ENCODE measurements at places on chromosomes 11 and 22.

DNA sequence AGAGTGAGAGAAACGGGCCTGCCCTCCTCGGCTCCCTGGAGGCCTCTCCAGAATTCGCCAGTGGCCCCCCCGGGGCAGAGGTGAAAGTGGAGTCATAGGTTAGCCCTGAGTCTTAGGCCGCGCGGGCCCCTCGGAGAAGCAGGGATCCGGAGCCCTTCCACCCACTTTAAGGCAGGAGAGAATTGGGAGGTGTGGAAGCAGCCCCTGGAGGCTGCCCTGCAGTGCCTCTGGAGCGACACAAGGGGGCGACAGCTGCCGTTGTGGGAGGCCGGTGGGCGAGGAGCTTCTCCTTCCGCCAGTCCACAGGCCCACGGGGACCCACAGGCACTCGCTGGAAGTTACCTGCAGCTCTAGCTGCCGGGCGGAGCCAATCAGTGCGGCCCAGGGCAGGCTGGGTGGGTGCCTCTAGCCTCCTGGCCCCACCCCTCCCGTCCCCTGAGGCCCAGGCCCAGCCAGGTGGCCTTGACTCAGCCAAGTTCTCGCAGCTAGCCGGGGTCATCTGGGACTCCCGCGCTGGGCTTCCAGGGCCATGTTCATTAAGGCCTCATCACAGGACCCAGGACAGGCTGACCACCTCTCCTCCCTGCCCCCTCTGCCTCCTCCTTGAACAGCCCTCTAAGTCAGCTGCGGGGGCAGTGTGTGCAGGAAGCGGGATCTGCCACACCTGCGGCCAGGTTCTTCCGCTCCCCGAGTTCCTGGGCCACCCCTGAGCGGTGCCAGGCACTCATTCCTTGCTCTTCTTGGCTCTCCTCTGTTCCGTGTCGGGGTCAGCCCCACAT lies 5.0 kb downstream of the DGKZ start:
- DNase-seq: no peak
- peak overlapping the region; percentile 15 for H3K4me3 ChIP-seq
- peaks cover 13% of the 10 kb centered on the region for H3K4me1 ChIP-seq
- H3K27ac ChIP-seq: peak overlapping the region; percentile 44
- H3K27me3 ChIP-seq: no peaks in the 10 kb centered on the region

DNA sequence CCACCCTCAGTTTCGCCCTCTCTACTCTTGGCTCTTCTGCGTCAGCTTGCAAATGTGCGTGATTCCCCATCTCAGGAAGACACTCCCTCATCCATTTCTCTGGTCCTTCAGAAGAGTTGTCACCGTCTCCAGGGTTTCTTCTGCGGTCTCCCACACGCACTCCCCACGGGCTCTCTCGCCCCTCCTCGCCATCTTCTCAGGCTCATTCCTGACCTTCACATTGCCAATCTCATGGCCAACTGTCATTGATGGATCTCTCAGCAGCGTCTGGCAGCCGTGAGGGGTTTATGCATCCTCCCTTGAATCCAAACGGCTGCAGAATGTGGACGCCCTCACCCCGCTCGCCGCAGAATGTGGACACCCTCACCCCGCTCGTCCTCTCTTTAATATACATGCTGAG lies 10.5 kb downstream of the SYNGR1 start:
- H3K27ac ChIP-seq: no peak overlapping the region
- H3K4me1 ChIP-seq: no peaks in the 10 kb centered on the region
- no peak for DNase-seq
- H3K4me3 ChIP-seq: no peak overlapping the region

DNA sequence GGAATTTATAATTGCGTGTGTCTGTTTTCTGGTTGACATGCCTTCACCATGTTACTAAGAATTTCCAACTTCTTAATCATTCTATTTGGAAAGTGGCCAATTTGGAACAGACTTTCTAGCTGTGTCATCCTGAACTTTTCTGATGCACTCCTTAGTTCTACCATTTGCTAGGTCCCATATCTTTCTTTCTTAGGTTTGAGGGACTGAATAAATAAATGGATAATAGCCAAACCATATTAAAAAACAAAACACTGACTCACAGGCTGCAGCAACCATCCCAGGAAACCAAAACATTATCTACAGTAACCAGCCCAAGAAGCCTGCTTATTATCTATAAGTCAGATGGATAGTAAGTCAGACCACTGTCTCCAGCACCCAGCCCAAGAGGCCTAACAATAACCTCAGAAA lies 57.5 kb upstream of the PLET1 start:
- no peak for DNase-seq
- H3K27me3 ChIP-seq: no peaks in the 10 kb centered on the region
- H3K4me3 ChIP-seq: no peak overlapping the region

GRCh38 chr11:61972672-61973475 lies 5.4 kb upstream of the FTH1 start:
- no peak overlapping the region for H3K4me3 ChIP-seq
- peaks cover 57% of the 10 kb centered on the region for H3K4me1 ChIP-seq
- H3K27me3 ChIP-seq: no peaks in the 10 kb centered on the region

- H3K36me3 ChIP-seq: no peaks in the 10 kb centered on the region
- peaks cover 28% of the 10 kb centered on the region for H3K4me1 ChIP-seq
- no peak for DNase-seq
- no peak overlapping the region for H3K4me3 ChIP-seq
- peak overlapping the region; percentile 74 for H3K27ac ChIP-seq
- no peaks in the 10 kb centered on the region for H3K27me3 ChIP-seq
These were observed 128.0 kb upstream of the FGF3 start for GRCh38 chr11:69947059-69947792.

DNA sequence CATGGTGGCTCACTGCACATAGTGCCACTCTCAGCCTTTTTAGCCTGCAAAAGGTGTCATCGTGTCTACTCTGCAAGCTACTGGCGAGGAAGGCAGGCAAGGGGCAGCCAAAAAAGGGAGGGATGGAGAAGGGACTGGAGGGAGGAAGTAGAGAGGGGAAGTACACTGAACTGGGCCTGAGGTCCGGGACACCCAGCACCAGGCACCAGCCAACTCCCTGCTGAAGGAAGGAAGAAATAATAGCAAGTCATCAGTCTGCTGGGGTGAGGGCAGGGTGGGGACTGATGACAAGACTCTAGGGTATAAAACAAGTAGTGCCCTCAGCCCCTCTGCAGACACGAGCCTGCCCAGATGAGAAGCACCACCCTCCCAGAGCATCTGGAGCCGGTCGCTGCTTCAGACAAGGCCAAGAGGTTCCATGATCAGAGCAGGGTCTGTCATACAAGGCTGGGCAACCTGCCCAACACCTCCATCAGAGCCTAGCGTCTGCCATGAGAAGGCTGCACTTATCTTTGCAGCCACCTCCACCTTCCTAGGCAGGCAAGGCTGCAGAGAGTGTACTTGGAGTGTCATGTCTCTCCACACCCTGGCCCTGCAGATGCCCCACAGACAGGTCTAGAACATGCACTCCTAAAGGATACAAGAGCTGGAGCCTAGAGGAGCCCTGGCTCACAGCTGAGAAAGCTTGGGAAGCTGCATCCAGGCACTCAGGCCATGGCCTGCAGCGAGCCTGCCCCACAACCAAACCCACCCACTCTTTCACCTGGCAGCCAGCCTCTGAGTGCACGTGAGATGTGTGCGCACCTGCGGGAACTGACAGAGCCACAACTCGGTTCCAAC lies 9.0 kb upstream of the COMT start:
- no peaks in the 10 kb centered on the region for H3K27me3 ChIP-seq
- H3K36me3 ChIP-seq: 0 out of 2 replicates have a peak, but pooled peaks cover 3% of the 10 kb centered on the region
- H3K4me1 ChIP-seq: no peaks in the 10 kb centered on the region

GRCh38 chr22:17978027-17978426 lies 46.3 kb downstream of the MICAL3 start:
- peaks cover 22% of the 10 kb centered on the region for H3K4me1 ChIP-seq
- no peak overlapping the region for H3K27ac ChIP-seq
- no peak overlapping the region for H3K4me3 ChIP-seq
- DNase-seq: no peak
- H3K27me3 ChIP-seq: no peaks in the 10 kb centered on the region

DNA sequence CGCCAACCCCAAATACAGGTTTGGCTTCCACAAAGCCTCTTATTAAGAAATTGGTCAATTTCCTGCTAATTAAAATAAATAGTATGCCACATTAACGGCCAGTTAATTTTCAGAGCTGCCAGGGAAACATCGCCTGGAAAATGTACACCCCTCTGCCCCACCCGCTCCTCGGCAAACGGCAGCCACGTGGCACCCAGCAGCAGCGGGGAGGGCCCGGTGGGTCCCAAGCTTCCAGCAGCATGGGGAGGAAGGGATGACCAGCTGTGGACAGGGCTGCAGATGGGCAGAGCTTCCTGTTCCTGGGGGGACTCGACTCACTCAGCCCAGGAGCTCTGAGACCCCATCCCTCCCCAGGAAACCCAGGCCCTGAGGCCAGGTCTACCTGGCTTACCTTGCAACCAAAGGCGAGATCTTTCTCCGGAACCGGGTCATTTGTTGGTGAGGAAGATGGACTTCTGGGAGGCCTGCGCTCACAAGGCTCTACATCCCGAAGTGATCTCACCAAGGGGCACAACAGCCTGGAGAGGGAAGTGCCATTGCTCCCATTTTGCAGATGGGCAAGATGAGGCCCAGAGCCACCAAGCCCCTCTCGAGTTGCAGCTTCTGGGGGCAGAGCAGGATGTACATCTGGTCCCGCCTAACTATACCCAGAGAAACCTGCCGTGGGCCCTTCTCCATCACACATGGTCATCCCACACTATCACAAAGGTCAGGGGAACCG lies 68.3 kb downstream of the IGLL1 start:
- H3K27ac ChIP-seq: no peak overlapping the region
- no peaks in the 10 kb centered on the region for H3K4me1 ChIP-seq
- no peaks in the 10 kb centered on the region for H3K36me3 ChIP-seq

DNA sequence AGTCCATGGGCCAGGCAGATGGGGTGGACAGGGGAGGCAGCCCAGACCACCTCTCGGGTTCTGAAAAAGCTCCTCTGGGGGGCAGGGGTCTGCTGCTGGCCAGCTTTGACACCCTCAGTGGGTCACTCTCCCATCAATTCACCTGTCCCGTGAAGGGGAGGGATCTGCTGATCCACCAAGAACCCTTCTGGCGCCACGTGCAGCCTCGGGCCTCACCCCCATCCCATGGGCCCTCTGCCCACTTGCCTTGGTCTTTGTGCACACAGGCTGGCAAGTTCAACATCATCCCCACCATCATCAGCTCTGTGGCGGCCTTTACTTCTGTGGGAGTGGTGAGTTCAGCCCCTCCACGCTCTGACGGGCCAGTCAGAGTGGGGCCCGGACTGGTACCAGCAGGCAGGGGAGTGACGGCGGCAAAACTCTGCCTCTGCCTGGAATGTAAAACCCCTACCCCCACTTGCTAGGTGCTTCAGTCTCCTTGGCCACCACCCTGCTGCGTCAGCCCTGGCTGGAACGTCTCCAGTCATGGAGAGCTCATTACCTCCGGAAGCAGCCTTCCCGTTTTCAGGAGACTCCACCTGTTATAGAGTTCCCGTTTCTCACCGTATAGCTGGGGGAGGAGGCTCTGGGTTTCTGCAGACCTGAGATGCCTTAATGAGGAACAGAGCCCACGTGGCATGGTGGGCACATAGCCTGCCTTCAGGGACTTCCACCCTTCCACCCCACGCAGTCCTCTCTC lies 12.7 kb downstream of the PRG3 start:
- no peak overlapping the region for H3K4me3 ChIP-seq
- no peaks in the 10 kb centered on the region for H3K27me3 ChIP-seq
- no peaks in the 10 kb centered on the region for H3K36me3 ChIP-seq
- H3K4me1 ChIP-seq: peaks cover 7% of the 10 kb centered on the region
- no peak for DNase-seq
- H3K27ac ChIP-seq: no peak overlapping the region

DNA sequence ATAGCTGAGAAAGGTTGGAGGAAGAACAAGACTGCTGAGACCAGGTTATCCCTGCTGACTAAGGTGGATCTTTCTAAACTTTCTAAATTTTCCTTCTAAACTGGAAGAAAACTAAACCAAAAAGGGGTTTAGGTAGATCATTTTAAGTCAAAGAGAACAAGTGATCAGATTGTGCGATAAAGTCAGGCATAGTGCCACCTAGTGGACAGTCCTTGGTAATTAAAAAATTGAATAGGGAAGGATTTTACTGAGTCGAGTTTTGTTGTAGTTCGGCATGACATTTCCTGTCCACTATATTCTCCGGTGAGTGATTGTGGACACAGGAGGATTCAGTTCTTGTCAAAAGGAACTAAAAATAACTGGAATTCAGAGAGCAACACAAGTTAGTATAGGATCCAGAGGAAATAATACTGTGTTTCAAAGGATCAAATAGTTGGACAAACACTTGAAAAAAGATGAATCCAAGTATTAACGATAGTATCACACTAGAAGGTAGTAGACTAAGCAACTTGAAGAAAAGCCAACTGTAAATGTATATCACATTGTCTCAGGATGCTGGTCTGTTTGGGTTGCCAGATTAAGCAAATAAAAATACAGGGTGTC lies 1236.4 kb downstream of the FAM181B start:
- no peaks in the 10 kb centered on the region for H3K36me3 ChIP-seq
- no peaks in the 10 kb centered on the region for H3K4me1 ChIP-seq
- no peak overlapping the region for H3K27ac ChIP-seq
- no peak overlapping the region for H3K4me3 ChIP-seq

DNA sequence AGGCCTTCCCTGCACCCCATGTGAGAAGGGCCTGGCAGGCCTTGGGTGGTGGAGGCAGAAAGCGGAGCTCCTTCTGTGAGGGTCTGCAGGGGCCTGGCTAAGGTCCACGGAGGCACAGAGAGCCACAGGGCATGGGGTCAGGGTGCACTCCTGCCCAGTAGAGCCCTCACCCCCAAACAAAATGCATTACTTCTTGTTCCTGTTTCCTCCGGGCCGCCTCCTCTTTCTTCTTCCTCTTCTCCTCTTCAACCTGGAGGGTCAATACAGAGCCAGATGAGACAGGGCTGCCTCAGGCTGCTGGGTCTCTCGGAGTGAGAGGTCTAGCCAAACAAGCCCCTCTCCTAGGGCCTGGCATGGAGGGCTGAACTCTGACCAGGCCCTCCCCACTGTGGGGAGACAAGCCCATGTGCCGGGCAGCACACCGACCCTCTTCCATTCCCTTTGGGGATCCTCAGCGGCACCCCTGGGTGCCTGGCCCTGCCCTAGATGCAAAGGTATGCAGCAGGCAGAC lies 10.3 kb upstream of the NAP1L4 start:
- peak overlapping the region; percentile 86 for H3K27ac ChIP-seq
- peaks cover 32% of the 10 kb centered on the region for H3K4me1 ChIP-seq
- H3K27me3 ChIP-seq: no peaks in the 10 kb centered on the region
- H3K36me3 ChIP-seq: peaks cover 75% of the 10 kb centered on the region

DNA sequence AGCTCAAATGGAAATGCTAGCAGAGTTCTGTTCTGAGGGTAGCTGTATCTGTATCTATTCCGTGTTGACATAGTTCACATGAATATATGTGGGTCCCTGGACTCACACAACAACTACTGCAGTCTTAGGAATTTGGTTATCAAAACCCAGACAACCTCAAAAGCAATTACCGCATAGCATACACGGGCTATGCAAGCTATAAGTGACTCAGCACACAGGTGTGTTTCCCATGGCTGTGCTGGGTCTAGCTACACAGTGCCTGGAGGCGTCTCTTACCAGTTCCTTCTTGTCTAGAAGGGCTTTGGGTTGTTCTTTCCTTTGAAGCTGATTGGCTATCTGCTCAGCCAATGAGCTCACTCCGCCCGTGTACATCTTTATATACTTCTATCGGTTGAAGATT lies 98.2 kb upstream of the BID start:
- H3K4me3 ChIP-seq: no peak overlapping the region
- H3K36me3 ChIP-seq: peaks cover 68% of the 10 kb centered on the region
- DNase-seq: no peak
- H3K4me1 ChIP-seq: peaks cover 4% of the 10 kb centered on the region
- H3K27me3 ChIP-seq: no peaks in the 10 kb centered on the region
- H3K27ac ChIP-seq: no peak overlapping the region

Data from RWPE2 (cell line).